ENCODE measurements at places on chromosomes 7 and 10. TPM values are rescaled to one million over a fixed set of nuclear protein-coding genes. Genes with fewer than 3 reads are reported as not detected.

DNA sequence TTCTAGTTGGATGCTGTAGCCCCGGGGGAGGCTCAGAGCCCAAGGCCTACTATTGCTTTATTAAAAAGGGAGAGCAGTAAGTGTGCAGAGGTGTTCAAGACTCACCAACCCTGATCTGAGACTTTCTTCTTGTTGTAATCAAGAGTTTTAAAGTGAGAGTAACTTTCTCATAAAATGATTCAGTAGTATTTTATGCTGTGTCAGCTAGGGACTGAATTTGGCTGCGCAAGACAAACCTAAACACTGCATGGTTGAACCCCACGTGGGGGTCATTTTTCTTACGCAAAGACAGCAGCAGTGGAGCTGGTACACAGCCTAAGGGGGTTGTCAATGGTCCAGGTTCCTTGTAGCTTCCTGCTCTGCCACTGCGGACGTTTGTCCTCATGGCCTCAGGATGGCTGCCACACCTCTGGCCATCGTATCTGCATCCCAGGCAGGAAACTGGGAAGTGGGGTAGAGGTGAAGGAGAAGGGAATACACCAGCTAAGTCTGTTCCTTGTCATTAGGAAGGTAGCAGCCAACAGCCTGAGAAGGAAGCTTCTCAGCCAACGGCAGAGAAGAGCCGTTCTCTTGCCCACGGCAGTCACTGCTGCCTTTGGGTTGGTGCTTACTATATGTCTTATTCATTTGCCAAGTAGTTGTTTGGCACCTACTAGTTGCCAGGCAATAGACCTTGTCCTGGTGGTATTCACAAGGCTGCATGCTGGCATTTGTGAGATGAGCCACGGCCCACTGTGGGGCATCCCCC, 44.7 kb downstream of the ELFN1 start:
- H3K27me3 ChIP-seq: peaks cover 29% of the 10 kb centered on the region
- no peaks in the 10 kb centered on the region for H3K4me1 ChIP-seq
- no peak overlapping the region for H3K4me3 ChIP-seq
- H3K36me3 ChIP-seq: no peaks in the 10 kb centered on the region
- H3K27ac ChIP-seq: no peak overlapping the region
- DNase-seq: no peak

- no peaks in the 10 kb centered on the region for H3K36me3 ChIP-seq
- H3K27me3 ChIP-seq: no peaks in the 10 kb centered on the region
- H3K27ac ChIP-seq: peak overlapping the region; percentile 95
- peak overlapping the region; percentile 97 for H3K4me3 ChIP-seq
- peak; percentile 68 for DNase-seq
Measured at GRCh38 chr7:127393368-127394058, 1.0 kb upstream of the ZNF800 start.

ATOH7 gene
- total RNA-seq: not detected

INHBA gene
- 1.5 TPM for total RNA-seq

Measured in sigmoid colon (tissue), 7 donors.